ENCODE measurements at places on chromosomes 12 and 14. TPM values are rescaled to one million over a fixed set of nuclear protein-coding genes. Genes with fewer than 3 reads are reported as not detected.
A peak's percentile ranks its signal among the peaks of the same experiment; 100 is the strongest.

GDF3 gene
- not detected for total RNA-seq

SRGAP1 gene
- 10.4 TPM for total RNA-seq

KRT3 gene
- not detected for total RNA-seq

RHEBL1 gene
- total RNA-seq = 2.4 TPM

CLEC2A gene
- total RNA-seq = not detected

DTX1 gene
- 4.9 TPM for total RNA-seq

BEGAIN gene
- 1.3 TPM for total RNA-seq

GALNT16 gene
- total RNA-seq = 4.1 TPM

DNA sequence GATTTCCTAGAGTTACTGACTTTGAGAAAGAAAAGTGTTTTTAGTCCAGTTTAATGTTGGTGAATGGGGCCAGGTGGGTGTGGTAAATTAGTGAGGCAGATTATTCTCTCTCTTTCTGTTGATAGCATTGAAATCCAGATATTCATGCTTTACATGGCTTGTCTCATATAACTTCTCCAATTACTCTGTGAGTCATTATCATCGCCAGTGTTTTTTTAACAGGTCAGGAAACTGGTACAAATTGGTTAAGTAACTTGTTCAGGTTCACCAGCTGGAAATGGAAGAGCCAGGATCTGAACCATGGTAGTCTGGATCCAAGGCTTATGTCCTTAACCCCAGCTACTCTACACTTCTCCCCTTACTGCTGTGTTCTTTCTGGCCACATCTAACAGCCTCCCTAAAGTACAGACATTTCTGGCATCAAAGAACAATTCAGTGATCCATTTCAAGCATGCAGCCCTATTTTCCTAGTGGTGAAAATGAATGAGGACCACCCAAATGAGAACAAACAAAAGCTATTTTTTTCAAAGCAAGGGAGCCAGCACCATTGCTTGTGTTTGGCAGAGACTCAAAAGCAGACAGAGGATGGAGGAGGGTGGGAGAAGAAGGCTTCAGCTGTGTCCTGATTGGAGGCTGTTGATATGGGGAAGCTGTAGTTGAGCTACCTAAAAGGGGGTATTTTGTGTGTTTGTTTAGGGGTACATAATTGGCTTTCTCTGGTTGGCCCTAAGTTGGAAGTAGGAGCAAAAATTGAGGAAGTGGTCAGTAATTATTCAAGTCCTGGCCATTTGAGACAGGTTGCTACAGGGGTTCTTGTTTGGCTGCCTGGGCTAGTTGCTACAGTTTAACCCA, 1.7 kb downstream of the IRAK3 start:
- DNase-seq = peak; percentile 43

DNA sequence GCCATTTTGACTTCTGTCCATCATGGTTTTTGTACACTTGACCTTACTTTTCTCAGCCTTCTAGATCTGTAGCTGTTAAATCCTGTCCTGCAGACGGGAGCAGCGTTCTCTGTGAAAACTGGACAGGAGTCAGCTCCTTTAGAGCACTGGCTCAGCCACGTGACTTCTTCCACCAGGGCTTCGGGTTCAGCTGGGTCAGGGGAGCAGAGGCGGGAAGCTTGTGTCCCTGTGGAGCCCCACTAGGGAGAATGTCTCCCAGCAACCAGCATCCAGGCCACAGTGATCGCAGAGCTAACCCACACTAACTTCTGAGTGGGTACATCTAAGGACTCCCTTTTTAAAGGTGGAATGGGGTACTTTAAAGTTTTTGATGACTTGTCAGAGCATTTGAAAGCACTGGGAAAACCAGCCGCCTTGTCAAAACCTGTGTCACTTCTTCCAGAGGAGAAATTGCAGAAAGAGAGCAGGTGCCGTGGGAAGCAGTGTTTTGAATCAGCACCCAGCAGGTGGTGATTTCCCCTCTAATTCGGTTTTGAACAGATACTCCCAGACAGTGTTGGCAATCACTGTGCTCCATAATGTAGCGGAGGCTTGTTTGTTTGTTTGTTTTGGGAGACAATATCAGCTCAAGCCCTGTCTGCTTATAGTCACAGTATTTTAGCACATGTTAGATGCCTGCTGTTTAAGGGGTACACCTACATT, 17.9 kb downstream of the DERA start:
- DNase-seq = no peak

DNA sequence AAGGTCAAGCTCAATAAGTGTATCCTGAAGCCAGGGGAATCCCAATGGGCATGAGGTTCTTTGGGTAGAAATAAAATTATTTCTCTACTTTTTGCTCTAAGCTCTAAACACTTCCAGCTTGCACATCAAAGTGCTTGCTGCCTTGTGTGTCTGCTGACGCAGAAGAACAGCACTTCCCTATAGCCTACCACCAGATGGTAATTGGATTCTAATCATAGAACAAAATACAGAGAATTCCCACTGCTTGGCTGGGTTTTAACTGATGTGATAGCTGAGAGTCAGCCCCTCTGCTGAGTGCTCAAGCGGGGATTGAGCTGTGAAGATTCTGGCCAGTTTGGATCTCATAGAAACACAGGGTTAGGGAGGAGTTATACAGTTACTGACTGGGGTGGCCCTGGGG, 132.4 kb upstream of the GZMB start:
- DNase-seq = peak; percentile 42

GRCh38 chr12:49552014-49552413, 13.2 kb downstream of the KCNH3 start:
- DNase-seq = no peak

- no peak for DNase-seq
Observed at GRCh38 chr14:92225731-92226130, 97.2 kb upstream of the SLC24A4 start.

DNA sequence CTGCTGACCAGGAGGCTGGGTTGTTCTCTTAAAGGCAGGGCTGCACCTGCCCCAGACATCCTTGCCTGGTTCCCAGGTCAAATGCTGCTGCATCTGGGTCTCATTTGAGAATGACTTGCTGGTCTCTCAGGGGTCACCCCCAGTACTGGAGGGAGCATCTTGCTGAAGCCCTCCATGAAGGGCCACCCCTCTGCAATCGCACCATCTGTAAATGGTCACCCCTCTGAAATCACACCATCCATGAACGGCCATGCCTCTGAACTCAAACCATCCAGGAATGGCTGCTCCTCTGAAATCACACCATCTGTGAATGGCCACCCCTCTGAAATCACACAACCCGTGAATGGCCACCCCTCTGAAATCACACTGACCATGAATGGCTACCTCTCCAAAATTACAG, 7.3 kb upstream of the SERPINA6 start:
- DNase-seq = no peak

GRCh38 chr12:85720308-85721033, 115.7 kb downstream of the RASSF9 start:
- DNase-seq = no peak

- DNase-seq = no peak
Observed at GRCh38 chr14:89139404-89140247, 277.4 kb downstream of the FOXN3 start.

- DNase-seq = no peak
Observed at GRCh38 chr14:41362139-41362538, 244.5 kb upstream of the LRFN5 start.

All from lung (tissue), 17 donors.